Stimulated activated CD4-positive, alpha-beta T cell treated with anti-CD3 and anti-CD28 coated beads, Interleukin-1b, Interleukin-23, amount 100 ng/mL, for 1 hour (primary cell): ENCODE measurements at places on chromosomes 2 and 18.

DNA sequence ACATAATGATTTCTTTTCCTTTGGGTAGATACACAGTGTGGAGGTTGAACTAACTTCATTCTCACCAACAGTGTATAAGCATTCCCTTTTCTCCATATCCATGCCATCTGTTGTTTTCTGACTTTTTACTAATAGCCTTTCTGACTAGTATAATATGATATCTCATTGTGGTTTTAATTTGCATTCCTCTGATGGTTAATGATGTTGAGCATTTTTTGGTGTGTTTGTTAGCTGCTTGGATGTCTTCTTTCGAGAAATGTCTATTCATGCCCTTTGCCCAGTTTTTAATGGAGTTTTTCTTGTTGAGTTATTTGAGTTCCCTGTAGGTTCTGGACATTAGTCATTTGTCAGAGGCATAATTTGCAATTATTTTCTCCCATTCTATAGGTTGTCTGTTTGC is 59.8 kb downstream of the MARCHF4 start:
- no peak for DNase-seq

DNA sequence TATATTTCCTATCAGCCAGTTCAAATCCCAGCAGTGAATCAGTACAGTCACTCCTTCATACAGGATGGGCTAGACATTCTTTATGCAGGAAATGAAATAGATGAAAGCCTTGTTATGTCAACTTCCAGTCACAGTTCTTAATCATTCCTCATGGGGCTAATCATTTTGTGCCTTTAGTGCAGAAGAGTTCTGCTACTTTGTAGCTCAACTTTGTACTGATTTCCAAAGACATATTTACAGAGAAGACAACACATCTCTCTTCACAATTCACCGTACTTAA is 593.9 kb upstream of the NETO1 start:
- no peak for DNase-seq

GRCh38 chr2:15983496-15983895 is 43.1 kb downstream of the MYCN start:
- no peak for DNase-seq

GRCh38 chr2:15957881-15958713 is 17.7 kb downstream of the MYCN start:
- DNase-seq, result no peak

DNA sequence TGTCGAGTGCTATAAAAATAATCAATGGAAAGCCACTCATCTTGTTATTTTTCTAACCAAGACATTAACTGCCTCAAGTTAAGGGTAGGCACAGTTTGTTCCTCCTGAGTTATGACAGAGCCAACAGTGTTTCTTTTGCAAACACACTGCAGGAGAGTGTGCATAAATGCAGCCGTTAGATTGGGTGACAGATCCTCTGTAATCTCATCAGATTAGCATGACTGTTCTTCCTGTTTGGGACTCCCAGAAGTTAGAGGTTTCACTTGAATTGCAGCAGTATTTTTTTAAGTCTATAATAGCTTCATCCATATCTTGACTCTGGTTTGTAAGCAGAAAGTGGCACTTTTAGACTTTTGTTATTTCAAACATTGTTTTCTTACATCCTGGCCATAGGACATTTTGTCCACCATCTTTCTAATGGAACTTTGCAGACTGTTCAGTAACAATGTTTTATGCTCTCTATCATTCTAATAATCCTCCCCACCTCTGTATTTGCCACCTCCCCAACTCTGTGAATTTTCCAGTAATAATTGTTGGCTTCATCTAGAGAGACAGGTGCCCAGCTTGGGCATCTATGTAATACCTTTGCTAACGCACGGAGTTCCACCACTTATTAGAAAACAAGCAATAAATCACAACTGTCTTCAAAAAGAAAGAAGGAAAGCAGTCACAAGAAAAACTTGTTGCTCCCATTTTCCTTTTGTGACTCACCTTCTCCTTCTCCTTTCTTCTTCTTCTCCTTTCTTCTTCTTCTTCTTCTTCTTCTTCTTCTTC is 560.0 kb downstream of the ADCYAP1 start:
- no peak for DNase-seq

GRCh38 chr18:995629-996028 is 91.0 kb downstream of the ADCYAP1 start:
- DNase-seq, result no peak

GRCh38 chr18:35063875-35064690 is 22.9 kb downstream of the MAPRE2 start:
- DNase-seq, result no peak

GRCh38 chr2:23687713-23688112 is 239.2 kb downstream of the ATAD2B start:
- DNase-seq, result no peak

GRCh38 chr2:239339726-239340601 is 60.9 kb downstream of the HDAC4 start:
- no peak for DNase-seq

DNA sequence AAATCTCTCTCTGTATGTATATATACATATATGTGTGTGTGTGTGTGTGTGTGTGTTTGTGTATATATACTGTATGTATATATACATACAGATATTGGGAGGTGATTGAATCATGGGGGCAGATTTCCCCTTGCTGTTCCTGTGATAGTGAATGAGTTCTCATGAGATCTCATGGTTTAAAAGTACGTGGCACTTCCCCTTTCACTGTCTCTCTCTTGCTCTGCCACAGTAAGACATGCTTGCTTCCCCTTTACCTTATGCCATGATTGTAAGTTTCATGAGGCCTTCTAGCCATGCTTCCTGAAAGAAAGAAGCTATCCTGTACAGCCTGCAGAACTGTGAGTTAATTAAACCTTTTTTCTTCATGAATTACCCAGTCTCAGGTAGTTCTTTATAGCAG is 18.8 kb upstream of the CCDC195 start:
- no peak for DNase-seq

GRCh38 chr2:232476791-232477190 is 10.8 kb downstream of the ECEL1 start:
- DNase-seq, result no peak

- no peak for DNase-seq
Measured at GRCh38 chr2:109225170-109225782, 96.3 kb downstream of the SH3RF3 start.

DNA sequence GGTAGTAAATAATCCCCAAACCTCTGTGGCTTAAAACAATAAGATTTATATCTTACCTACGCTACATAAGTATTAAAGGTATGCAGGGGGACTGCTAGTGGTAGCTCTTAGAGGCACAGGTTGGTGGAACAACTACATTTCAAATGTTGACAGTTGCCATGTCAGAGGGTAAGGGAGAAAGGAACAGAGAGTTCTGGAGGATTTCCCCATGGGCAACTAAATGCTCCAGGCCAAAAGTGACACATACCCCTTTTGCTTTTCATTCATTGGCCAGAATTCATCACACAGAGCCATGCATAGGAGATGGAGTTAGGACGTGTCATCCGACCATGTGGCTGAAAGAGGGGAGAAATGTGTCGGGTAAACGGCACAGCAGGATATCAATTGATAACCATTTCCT is 133.2 kb downstream of the NAPG start:
- DNase-seq, result no peak

- DNase-seq, result no peak
Measured at GRCh38 chr18:36809590-36810381, 19.0 kb downstream of the TPGS2 start.

DNA sequence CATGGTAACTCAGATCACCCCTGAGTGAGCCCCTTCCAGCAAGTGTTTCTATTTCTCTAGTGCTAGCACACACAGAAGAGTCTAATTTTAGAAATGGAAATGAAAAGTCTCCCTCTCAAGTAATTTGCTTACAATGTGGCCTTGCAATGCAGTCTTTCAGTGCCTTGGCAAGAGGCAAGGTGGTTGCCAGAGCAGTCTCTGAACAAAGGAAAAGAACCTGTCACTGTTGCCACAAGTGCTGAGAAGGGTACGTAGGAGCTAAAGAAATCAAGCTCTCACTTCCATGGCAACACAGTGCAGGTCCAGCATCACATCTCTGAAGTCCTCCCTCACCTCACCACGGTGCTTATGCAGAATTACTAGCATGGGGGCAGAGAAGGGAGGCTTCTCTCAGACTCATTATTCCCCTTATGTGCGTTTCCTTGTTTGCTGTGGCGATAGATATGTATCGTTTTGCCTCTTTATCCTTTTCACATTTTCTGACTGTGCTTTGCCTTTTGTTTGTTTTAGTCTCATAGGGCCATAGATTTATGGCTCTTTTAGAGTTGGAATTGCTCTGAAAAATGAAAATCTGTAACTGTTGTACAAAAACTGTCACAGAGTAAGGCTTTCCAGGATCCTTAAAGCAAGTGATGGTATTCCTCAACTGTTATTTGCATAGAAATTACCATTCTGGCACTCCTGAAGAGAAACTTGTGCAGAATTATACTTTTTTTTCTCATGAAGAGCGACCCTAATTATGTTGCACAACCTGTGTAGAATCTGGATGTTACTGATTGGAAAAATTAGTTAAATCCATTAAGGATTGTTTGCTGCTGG is 164.8 kb downstream of the CCDC85A start:
- no peak for DNase-seq

- DNase-seq, result no peak
Measured at GRCh38 chr2:102435741-102436140, 12.8 kb downstream of the IL18RAP start.

GRCh38 chr2:130776550-130776949 is 21.2 kb downstream of the AMER3 start:
- DNase-seq, result no peak

DNA sequence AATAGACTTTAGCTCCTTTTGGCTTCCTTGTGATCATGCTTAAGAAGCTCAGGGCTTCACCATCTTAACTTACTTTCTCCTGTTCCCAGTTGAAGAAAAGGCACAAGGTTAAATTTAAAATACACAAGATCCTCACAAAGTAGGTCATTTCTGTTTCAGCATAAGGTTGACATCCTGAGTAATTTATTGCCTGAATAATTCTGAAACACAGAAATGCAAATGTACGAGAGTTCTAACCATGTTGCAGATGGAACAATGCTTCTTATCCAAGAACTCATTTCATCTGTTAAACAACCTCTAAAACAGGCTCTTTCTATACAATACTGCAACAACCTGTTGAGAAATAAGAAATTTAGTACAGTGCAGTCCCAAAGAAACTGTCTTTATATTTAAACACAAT is 395.2 kb downstream of the BCL11A start:
- no peak for DNase-seq

- no peak for DNase-seq
Measured at GRCh38 chr2:176507786-176508185, 238.5 kb downstream of the MTX2 start.

- no peak for DNase-seq
Measured at GRCh38 chr18:45464619-45465018, 150.7 kb upstream of the SLC14A2 start.

DNA sequence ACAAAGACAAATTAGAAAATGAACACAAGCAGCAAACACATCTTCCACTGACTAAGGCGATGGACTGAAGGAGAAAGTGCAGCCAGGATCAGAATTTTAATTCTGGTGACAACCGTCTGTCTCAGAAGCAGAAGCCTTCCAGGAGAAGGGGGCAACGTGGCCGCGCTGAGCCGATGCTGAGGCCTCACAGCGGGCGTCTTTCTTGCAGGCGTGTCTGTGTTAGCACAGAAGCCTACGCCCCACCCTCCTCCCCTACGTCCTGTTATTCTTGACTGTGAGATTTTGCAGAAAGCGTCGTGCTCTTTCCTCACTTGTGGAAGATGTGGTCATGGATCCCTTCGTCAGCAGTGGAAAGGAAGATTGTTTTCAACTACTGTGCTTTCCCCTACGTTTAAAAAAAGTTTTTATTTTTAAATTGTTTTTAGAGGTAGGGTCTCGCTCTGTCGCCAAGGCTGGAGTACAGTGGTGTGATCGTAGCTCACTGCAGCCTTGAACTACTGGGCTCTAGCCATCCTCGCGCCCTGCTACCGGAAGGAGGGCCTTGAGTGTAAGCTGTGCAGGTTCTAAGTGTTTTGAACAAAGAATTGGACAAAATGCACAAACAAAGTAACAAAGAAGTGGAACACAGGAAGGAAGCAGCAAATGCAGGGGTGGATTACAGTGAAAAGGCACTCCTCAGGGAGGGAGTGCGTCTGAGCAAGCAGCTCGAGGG is 422.0 kb downstream of the GALR1 start:
- no peak for DNase-seq

DNA sequence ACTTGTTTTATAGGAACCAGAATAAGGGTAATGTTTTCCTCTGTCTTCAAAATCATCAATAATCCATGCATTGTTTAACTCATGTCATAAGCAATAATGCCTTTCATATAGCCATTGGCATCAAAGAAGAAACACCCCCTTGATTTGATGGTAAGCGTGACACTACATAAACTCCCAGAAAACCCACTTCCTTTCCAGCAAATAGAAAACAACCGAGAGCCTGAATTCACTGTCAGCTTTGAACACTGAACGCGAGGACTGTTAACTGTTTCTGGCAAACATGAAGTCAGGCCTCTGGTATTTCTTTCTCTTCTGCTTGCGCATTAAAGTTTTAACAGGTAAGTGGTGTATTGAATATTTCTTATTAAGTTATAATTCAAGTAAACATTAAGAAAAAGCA is at the start of gene ICOS:
Gene ICOS (plus strand): TSS at position 229 of the 400 bp plus-strand sequence. CDS start 52 bp downstream, at position 281.
- no peak for DNase-seq

DNA sequence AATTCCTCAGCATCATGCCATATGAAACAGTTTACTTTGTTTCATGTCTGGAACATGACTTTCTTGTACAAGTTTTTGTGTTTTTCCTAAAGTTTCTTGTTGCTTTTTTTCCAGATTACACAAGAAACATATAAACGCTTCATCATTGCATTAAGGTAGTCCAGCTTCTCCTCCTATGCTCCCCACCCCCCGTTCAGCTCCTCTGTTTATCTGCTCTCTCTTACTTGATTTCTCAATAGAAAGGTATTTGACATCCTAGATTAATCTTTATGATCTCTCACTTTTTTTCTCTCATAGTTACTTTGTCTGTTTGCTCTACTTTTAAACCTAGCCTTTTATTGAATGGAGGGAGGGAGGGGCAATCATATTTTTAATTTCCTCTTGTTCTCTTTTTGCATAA is 25.4 kb downstream of the SLC40A1 start:
- no peak for DNase-seq

- DNase-seq, result no peak
Measured at GRCh38 chr2:12068796-12069538, 322.5 kb downstream of the LPIN1 start.

GRCh38 chr2:120477831-120478481 is 132.0 kb downstream of the INHBB start:
- DNase-seq, result no peak

DNA sequence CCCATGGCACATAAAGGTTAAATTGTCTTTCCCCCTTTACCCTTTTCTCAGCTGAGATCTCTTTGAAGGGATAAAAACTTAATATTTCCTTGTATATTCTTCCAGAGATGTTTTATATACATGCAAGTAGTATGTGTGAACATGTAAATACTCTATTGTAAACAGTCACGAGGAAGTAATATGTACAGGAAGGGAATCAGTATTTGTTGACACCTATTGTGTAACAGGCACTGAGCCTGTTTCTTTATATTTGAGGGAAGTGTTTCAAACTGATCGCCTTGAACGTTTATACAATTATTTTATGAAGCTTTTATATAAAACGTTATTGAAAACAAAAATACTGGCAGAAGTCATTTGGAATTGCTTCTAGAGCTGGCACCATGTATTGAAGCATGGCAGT is 13.2 kb downstream of the RALBP1 start:
- no peak for DNase-seq
